Posterior vena cava (tissue), 2 donors: ENCODE measurements at places on chromosomes 1 and 21.
A peak's percentile ranks its signal among the peaks of the same experiment; 100 is the strongest.

- no peak for DNase-seq
These were observed 115.2 kb downstream of the ROR1 start for GRCh38 chr1:63888984-63889383.

- DNase-seq = no peak
These were observed 26.3 kb downstream of the CCDC185 start for GRCh38 chr1:223419561-223419960.

GRCh38 chr1:18682375-18682774 lies 51.7 kb downstream of the PAX7 start:
- no peak for DNase-seq

DNA sequence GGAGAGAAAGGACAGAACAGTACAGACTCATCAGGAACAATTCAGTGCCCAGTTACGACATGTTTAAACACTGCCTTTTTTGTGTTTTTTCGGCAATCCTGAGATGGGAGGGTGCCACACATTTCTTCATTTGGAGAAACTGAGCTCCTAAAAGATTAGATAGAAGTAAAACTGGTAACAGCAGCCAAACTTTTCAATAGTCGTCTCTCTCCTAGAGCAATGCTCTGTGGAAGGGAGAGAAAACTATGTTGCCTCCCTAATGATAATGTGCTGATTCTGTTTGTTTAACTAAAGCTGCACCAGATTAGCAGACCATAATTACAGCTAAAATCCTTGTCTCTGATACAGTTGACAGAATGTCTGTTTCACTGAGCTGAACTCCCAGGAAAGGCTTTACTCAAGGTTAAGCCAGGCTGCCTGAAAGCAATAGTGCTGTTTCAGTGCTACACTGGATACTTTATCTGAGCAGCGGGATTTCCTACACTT lies 76.2 kb upstream of the CXADR start:
- no peak for DNase-seq

GRCh38 chr1:9902060-9902452 lies 8.0 kb downstream of the CTNNBIP1 start:
- DNase-seq = peak; percentile 29

- DNase-seq = no peak
These were observed 67.0 kb upstream of the LBR start for GRCh38 chr1:225494789-225495359.

GRCh38 chr1:90558754-90559378 lies 158.2 kb downstream of the BARHL2 start:
- no peak for DNase-seq

DNA sequence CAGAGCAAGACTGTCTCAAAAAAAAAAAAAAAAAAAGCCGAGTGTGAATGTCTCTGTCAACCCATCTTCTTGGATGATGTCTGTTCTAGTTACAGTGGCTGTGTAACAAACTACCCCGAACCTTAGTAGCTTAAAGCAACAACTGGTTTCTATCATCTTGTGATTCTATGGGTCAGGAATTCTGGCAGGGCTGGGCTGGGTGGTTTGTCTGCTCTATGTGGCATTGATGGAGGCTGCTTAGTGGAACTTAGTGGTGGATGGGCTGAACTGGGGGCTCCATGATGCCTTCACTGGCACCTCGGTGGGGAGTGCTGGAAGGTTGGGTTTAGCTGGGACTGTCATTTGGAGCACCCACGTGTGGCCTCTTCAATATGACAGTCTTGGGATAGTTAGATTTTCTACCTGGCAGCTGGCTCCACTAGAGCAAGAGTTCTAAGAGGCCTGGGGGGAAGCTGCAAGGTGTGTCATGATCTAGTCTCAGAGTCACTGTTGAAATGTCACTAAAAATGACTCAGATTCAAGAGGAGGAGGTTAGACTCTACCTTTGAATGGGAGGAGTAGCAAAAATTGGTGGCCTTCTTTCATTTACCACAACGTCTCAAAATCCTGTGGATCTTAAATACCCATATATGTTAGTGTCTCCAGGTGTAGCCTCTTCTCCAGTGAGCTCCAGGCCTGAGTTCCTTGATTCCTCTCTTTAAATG lies 18.6 kb downstream of the ACOT11 start:
- peak; percentile 29 for DNase-seq

DNA sequence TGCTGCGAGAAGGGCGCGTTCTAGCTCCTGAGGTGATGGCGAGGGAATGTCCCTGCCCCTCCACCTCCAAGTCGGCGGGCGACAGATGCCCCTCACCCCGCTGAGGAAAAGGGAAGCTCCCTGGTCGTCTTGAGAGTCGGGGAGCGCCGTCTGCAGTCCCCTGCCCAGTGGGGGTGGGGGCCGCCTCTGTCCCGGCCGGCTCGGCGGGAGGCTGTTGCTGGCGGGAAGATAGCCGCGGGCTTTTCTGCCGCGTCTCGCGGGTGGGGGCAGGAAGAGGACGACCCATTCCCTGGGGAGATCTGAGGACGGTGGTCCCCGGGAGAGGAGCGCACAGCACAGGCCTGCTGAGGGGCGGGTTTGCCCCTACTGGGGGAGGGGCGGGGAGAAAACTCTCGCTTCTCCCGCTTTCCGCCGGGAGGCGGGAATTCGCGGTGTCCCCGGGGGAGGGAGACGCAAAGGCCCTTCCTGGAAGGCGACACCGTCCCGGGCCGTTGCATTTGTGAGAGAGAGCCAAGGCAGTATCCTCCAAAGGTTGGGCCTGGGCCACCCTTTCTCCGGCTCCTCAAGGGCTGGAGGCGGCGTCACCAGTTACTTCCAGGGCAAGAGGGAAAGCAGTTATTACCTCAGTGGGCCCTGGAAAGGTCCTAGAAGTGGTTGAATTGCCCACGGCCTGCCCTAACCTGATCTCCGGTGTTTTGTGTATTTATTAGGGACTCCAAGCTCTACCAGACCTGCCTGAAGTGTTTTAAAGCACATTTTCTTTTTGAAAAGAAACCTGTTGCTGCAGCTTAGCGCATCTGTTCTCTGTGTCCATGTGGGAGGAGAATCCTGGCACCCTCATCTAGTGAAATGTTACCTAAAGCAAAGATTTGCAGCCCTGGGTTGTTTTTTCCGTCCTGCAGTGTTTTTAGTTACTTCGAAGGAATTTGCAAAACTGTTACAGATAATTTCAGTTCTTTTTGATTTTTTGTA lies 648 bp downstream of the S100PBP start:
- DNase-seq = peak; percentile 94

DNA sequence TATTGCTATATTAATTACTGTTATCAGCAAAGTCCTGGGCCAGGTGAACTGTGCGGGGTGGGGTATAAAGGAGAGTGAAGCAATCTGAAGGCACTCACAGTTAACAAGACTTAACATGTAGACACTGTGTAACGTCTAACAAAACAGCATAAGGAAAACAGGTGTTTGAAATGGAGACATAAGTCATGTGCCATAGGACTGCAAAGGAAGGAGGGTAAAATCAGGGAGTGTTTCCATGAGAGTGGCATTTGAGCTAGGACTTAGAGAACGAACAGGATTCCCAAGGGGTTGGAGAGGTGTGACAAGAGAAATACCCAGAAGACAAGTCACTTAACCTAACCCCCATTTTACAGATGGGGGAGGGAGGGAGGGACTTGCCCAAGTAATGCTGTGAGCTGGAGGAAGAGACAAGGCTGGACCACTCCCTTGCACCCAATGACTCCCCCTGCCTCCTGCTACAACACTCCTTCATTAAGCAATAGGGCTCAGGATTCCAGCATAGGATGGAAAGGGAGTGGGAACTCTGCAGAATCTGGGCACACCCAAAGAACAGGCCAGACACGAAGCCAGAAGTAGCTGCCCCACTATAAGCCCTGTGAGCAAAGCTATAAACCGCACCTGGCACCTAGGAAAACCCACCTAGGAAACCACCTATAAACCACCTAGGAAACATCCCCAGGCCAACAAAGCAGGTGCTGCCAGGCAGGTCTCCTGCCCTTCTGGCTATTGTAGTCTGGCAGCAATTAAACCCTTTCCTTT lies 6.6 kb downstream of the PEF1 start:
- DNase-seq = no peak
